ENCODE measurements at places on chromosomes 13 and 19. TPM values are rescaled to one million over a fixed set of nuclear protein-coding genes. Genes with fewer than 3 reads are reported as not detected.

Gene CYP4F11
- not detected for polyA plus RNA-seq

Gene ONECUT3
- 0.07 TPM for polyA plus RNA-seq

Gene TMEM145
- 1.4 TPM for polyA plus RNA-seq

Gene MUC16
- polyA plus RNA-seq = 0.04 TPM

Gene ZNF324
- polyA plus RNA-seq = 8.1 TPM

Gene CCL25
- 0.32 TPM for polyA plus RNA-seq

Gene ZNF611
- polyA plus RNA-seq = 16.0 TPM

Gene PCDH20
- polyA plus RNA-seq = 10.7 TPM

Gene IRGC
- polyA plus RNA-seq = not detected

Gene ELAVL3
- polyA plus RNA-seq = 0.16 TPM

Gene IFI30
- 9.2 TPM for polyA plus RNA-seq

Gene RXFP2
- not detected for polyA plus RNA-seq

Gene HOOK2
- polyA plus RNA-seq = 72.9 TPM

All from left lung (tissue), 14 donors.